Adrenal gland (tissue), 19 donors: ENCODE measurements at places on chromosomes 4 and X. TPM values are rescaled to one million over a fixed set of nuclear protein-coding genes. Genes with fewer than 3 reads are reported as not detected.
A peak's percentile ranks its signal among the peaks of the same experiment; 100 is the strongest.

DNA sequence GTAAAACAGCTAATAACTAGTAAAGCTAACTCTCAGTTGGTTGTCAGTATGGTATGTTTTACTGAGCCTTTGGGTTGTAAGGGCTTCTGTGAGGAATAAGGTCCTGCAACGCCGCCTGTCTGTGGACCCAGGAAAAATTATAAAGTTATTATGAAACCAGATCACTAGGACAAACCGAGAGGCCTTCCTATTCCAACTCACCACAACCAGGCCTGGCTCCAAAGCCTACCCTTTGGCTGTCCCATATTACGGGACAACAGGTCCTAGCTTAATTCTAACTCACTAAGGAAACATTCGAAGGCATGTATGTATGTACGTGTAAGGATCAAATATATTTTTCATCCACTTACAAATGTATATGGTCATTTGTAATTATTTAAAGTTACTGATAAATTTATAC is 1.4 kb downstream of the ANKRD17 start:
- DNase-seq = peak; percentile 77

- DNase-seq = no peak
Observed at GRCh38 chr4:18869166-18869565, 847.6 kb upstream of the LCORL start.

GRCh38 chr4:169436734-169437133 is 166.0 kb upstream of the SH3RF1 start:
- DNase-seq = no peak

DNA sequence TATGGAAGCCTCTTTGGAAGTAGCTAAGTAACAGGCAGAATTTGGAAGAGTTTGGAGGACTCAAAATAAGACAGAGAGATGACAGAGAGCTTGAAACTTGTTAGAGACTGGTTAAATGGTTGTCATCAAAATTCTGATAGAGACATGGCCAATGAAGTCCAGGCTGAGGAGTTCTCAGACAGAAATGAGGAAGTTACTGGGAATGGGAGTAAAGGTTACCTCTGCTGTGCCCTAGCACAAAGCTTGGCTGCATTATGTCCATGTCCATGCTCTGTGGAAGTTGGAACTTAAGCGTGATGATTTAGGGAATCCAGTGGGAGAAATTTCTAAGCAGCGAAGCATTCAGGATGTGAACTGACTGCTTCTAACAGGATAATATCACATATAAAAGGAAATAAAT is 146.2 kb upstream of the NDST4 start:
- DNase-seq = no peak

GRCh38 chr4:156838761-156839160 is 132.8 kb downstream of the PDGFC start:
- DNase-seq = no peak

- no peak for DNase-seq
Observed at GRCh38 chr4:151231915-151232595, 44.9 kb upstream of the PRSS48 start.

CD40LG gene
- total RNA-seq = not detected

MAP7D2 gene
- 1.9 TPM for total RNA-seq
